ENCODE measurements at places on chromosomes 5 and 9.

- peak; percentile 15 for DNase-seq
These were observed 59.3 kb downstream of the FSTL4 start for GRCh38 chr5:133552925-133553525.

GRCh38 chr5:76852772-76853171 is 3.0 kb downstream of the S100Z start:
- no peak for DNase-seq

DNA sequence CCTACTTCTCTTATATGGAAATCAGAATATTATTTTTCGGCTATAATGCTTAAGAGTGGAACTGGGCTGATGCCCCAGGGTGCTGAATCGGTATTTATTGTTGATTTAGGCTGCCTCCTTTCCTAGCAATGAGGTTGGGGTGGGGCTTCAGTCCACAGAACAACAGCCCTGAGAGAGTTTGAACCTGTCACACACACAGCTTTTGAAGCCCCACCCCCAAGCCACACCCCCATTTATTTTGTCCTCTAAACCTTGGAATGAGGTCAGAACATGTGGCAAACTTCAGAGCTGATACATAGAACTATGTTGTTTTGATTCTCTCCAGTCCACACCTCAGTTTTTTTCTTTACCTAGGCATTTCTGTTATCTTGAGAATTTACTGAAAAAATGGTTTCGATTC is 51.7 kb upstream of the CAMK4 start:
- no peak for DNase-seq

- DNase-seq: no peak
These were observed 72.2 kb downstream of the EBF1 start for GRCh38 chr5:159027504-159027903.

DNA sequence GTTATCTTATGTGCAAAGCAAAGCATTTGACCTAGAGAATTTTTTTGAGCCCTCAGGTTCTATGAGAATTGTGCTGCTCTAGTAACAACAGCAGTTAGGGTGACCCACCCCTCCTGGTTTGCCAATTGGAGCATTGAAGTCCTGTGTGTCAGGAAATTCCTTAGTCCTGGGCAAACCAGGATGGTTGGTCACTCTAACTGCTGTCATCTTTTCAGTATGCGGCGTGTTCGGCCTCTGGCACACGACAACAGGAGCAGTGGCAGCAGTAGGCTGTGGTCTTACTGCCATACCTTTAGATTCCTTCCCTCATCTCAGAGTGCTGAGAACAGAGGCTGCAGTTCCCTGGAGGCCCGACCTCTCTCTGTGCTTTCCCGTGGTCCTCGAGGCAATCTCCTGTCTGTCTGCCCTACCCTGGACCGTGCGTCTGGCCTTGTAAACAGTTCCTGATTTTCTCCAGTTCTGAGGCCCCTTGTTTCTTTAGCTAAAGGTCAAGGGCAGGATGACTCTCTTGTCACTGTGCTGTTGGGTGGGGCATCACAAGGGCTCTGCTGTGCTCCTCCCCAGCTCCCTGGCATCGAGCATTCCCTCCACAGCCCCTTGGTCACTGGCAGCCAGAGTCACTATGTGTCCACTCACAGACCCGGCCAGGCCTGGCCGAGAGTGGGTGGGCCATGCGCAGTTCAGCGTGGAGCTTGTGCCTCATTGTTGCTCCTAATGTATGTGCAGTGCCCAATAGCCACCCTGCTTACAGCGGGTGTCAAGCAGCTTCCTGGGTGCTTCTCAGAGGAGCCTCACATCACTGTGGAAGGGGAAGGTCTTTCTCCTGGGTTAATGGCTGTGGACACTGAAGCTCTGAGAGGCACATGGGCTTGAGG is 18.5 kb upstream of the COL15A1 start:
- DNase-seq: no peak

DNA sequence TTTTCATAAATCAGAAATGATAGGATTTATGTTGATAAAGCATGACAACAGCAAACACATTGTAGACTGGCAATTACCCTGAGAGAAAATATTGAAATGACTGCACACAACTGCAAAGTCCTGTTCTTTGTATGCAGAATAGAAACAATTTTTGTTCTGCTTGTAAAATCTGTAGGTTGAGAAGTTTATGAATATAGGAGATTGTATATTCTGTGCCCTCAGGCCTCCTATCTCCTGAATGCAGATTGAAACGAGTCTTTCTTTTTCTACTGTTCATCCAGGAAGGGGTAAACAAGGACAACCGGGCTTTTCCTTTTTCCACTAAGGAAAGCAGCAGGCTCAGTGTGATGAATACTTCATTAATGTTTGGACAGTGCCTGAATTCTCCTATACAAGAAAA is 95.0 kb upstream of the HAPLN1 start:
- DNase-seq: no peak

DNA sequence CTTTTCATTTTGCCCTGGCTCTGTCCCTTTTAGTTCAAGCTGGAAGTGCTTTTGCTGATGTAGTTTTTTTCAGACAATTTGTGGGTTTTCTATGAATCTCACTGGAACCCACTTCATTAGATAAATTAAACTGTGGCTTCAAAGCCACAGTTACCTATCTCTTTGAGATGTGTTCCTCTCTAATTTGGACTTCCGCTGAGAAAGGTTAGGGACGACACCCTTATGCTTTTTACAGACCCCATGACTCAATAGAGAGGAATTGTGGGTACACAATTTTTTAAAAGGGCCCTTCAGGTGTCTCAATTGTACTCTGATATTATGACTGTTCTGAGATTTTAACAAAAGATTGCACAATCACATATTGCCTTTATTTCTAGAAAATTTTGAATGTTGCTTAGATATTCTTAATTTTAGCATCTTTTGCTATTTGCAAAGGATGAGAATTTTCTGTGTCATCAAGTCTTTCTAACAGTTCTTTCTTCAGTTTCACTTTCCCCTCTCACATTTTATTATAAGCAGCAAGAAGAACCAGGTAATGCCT is 110.6 kb downstream of the GADD45G start:
- DNase-seq: no peak

DNA sequence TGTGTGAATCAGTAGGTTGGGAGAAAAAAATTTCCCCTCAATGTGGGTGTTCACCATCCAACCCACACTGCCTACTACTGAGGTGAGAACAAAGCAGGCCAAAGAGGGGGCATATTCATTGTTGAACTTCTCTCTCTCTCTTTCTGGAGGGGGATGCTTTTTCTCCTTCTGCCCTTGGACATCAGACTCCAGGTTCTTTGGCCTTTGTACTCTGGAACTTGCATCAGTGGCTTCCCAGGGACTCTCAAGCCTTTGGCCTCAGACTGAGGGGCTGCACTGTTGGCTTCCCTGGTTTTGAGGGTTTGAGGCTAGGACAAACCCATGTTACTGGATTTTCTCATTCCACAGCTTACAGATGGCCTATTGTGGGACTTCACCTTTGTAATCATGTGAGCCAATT is 417.2 kb downstream of the ELAVL2 start:
- no peak for DNase-seq

- no peak for DNase-seq
These were observed 137.8 kb downstream of the ROR2 start for GRCh38 chr9:91812191-91812590.

- no peak for DNase-seq
These were observed 57.1 kb downstream of the KCNIP1 start for GRCh38 chr5:170560938-170561337.
